Fibroblast of skin of abdomen (primary cell): ENCODE measurements at places on chromosomes 12 and 14.

DNA sequence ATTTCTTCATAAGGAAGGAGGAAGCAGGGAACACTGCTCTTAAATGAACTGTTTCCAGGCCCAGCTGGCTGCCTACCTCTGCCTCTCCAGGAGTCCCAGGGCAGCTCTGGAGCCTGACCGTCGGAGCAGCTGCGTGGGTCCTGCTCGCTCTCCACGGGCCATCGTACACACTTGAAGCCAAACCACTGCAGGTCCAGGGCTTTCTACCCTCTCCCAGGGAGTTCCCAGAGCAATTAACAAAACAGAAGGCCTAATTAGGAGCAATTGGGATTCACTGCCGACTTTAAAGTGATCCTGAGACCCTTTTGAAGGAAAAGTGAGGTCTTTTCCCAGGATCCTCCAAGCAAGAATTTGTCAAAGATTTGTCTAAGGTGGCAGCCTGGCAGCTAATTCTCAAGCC, 76.9 kb downstream of the OTX2 start:
- DNase-seq, result no peak

DNA sequence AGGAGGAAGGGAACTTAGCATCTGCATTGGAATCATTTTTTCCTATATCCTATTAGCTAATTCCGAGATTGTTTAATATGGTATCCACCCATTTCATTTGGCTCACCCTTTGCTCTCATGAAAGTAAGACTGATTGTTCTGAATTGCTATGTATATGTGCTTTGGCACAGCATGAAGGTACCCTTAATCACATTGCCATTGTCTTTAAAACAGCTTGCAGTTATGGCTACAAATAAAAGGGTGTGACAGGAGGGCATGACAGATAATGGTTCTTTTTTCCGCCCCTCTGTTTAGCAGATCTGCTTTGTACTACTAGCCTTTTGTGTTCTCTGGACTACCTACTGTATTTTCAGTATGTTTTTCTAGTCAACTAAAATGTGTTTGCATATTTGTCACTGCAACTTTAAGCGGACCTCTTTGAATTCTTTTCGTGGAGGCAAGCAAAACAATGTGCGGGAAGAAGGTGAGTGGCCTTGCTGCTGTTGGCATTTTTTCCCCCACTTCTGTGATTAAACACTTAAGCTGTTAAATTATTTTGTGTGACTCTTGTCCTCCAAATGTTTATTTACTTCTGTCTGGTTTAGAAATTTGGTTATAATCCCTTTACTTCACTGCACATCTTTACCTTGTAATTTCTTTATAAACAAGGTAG, 35.8 kb downstream of the FBXO34 start:
- no peak for DNase-seq

GRCh38 chr14:63901434-63902085, 48.8 kb downstream of the SYNE2 start:
- peak; percentile 79 for DNase-seq

DNA sequence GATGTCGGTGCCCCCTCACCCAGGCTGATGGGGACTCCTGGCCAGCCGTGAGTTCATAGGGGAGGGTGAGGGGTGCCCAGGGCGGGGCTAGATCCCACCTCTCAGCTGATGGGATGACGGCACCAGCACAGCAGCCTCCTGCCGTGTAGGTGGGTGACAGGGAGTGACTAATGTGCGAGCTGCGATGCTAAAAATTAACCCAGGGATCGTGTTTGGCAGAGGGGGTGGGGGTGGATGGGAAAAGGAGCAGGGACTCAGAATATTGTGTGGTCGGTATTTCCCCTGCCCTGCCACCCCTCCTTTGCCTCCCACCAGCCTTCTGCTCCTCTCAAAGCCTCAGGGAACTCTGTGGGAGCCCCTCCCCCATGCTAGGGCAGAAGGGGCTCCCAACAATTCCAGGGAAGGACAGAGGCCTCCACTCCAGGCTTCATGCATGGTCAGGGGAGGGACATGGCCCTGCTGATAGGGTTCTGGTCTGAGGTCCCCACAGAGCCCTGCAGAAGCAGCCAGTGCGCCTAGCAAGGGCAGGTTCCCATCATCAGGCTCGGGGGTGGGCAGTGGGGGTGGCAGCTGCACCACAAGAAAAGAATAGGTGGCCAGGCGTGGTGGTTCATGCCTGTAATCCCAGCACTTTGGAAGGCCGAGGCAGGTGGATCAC, 12.5 kb downstream of the TAMALIN start:
- no peak for DNase-seq

DNA sequence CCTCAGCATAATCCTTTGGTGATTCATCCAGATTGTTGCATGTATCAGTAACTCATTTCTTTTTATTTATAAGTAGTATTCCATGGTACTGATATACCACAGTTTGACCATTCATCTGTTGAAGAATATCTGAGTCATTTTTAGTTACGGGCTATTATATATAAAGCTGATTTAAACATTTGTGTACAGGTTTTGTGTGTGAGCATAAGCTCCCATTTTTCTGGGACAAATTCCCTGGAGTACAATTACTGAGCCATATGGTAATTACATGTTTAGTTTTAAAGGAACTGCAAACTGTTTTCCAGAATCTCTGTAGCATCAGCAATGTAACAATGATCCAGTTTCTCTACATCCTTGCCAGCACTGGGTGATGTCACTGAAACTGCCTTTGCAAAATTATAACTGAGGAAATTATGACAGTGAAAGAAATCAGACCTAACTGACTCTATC, 236.2 kb upstream of the KRR1 start:
- peak; percentile 84 for DNase-seq

GRCh38 chr12:98741196-98741555, 96.1 kb downstream of the APAF1 start:
- no peak for DNase-seq

GRCh38 chr14:94460631-94461416, 8.2 kb upstream of the SERPINA11 start:
- DNase-seq, result no peak

DNA sequence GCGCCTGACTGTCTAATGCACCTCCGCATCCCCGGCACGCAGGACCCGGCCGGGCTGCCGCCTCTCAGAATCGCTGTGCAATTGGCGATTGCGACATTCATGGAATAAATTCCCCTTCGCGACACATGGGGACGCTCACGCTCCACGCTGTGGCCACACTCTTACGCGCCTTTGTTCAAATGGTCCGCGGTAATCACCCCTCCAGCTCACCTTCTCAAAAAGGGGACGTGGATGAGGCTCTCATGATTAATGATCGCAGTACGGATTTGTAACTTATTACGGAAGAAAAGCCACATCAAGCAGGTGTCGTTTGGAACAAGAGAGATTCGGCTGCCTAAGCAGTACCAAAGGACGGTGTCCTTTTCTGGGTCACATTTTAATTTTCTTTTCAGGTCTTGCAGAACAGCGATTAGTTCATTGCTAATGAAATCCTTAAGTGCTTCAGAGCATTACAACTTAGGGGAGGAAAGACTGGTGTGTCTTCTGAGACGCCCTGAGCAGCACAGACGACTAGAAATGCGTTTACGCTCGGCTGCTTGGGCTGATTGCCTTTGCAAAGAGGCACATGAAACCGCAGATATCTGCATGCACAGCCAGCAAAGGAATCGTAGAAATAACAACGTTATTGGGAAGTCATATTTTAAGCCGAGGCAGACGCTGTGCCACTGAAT, 37.3 kb upstream of the ADGRD1 start:
- DNase-seq, result peak; percentile 54

DNA sequence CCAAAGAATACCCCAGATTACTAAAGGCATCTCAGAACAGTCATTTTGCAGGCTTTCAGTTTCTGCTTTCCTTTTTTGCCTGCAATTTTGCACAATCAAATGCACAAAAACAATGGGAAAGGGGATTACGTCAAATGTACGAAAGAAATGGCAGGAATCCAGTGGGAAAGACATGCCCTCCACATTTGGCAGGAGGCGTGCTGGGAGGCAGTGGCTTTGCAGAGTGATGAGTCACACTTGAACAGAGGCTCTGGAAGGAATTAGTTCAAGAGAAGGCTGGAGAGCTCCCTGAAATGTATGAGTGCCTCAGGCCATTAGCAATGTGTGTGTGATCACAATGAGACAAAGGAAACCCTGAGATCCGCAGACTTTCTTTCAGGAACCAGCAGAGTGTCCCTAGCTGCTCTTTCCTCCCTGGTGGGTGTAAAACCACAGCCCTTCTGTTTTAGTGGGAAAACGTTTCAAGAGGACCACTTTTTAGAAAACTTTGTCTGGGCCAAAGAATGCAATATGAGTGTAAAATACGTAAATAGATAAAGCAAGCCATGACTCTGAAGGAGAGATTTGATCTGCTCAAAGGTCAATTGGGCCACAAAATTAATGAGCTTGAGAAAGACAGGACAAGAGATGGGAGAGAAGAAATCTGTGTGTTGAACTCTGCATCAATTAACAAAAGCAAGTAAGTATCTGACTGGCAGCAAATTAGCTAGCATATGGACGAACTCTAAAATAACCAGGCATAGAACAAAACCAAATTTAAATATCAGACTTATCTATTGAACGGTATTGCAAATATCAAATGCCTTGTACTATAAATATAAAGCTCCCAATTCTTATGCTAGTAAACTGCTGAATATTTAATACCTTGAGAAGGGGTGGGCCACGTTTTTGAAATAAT, 155.4 kb upstream of the PDE3A start:
- peak; percentile 99 for DNase-seq

GRCh38 chr14:93939304-93940229, 12.4 kb downstream of the FAM181A start:
- peak; percentile 57 for DNase-seq

DNA sequence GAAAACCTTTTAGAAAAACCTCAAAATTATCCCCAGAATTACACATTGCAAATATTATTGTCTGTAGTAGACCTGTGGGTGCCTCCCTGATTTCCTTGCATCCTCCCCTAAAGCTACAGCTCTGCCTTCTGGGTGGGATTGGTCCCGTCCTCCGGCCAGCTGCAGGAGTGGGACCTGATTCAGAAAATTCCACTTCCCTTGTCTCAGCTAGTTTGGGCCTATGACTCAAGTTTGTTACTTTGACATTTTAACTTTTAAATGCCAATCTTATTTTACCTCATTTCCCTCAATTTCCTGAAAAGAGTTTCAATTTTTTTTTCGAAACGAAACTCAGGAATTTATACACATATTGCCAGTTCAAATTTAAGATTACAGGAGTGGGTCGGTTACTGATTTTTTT, 13.2 kb upstream of the SLC41A2 start:
- DNase-seq, result no peak
